Osteocyte (in vitro differentiated cells): ENCODE measurements at places on chromosomes 2 and 18.

GRCh38 chr2:28486526-28486925 is 9.3 kb upstream of the PLB1 start:
- no peak for DNase-seq
- H3K27me3 ChIP-seq, result peaks cover 34% of the 10 kb centered on the region
- no peak overlapping the region for H3K27ac ChIP-seq
- H3K4me1 ChIP-seq, result no peaks in the 10 kb centered on the region

- H3K4me1 ChIP-seq, result no peaks in the 10 kb centered on the region
- DNase-seq, result no peak
- no peaks in the 10 kb centered on the region for H3K36me3 ChIP-seq
- H3K27me3 ChIP-seq, result peaks cover 2% of the 10 kb centered on the region
- H3K27ac ChIP-seq, result no peak overlapping the region
- no peak overlapping the region for H3K4me3 ChIP-seq
Measured at GRCh38 chr2:166013878-166014277, 60.3 kb upstream of the TTC21B start.

DNA sequence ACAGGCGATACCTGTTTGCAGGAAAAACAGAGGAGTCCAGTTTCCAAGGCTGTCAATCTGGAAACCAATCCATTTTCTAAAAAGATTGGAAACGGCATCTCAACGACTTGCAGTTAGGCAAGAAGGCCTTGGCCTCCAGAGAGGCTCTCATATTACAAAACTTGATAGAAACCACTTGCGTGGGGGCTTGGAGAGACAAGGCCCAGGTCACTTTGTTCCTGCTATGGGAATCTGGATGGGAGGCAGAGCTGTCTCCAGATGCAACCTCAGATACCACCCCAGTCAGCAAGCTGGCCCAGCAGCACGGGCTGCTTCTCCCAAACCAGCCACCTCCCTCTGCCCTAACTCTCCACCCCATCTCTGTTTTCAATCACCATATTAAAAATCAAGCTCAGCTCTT is 298.8 kb downstream of the TNS1 start:
- no peaks in the 10 kb centered on the region for H3K27me3 ChIP-seq
- peaks cover 30% of the 10 kb centered on the region for H3K4me1 ChIP-seq
- no peak overlapping the region for H3K27ac ChIP-seq

DNA sequence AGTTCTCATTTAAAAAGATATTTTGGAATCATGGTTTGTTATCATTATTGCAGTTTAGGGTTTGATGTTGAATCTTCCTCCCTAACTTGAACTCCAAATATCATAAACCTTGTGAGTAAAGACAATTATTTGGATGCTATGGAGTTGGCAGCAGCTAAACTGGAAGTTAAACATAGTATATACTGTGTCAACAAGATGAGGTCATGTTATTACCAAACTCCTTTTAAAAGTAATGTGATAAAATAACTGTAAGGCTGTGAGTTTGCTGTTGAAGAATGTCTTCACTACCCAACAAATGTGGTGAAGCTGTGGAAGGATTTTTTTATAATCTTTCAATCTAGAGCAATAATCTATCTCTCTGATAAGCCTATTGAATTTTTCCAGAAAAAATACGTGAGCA is 16.0 kb downstream of the DNAH6 start:
- H3K27ac ChIP-seq, result no peak overlapping the region
- no peaks in the 10 kb centered on the region for H3K36me3 ChIP-seq
- H3K4me1 ChIP-seq, result no peaks in the 10 kb centered on the region
- no peak overlapping the region for H3K4me3 ChIP-seq
- H3K27me3 ChIP-seq, result peaks cover 41% of the 10 kb centered on the region
- no peak for DNase-seq

GRCh38 chr2:234752966-234753365 is 198.9 kb upstream of the SH3BP4 start:
- H3K27ac ChIP-seq, result no peak overlapping the region
- H3K4me1 ChIP-seq, result peaks cover 14% of the 10 kb centered on the region
- H3K4me3 ChIP-seq, result no peak overlapping the region
- H3K36me3 ChIP-seq, result no peaks in the 10 kb centered on the region
- peaks cover 3% of the 10 kb centered on the region for H3K27me3 ChIP-seq
- DNase-seq, result no peak

GRCh38 chr2:61266632-61267505 is 104.9 kb downstream of the C2orf74 start:
- no peaks in the 10 kb centered on the region for H3K27me3 ChIP-seq
- DNase-seq, result no peak
- H3K27ac ChIP-seq, result no peak overlapping the region
- H3K36me3 ChIP-seq, result peaks cover 34% of the 10 kb centered on the region
- H3K4me1 ChIP-seq, result no peaks in the 10 kb centered on the region
- no peak overlapping the region for H3K4me3 ChIP-seq

- H3K4me1 ChIP-seq, result peaks cover 16% of the 10 kb centered on the region
- no peak overlapping the region for H3K27ac ChIP-seq
- H3K27me3 ChIP-seq, result peaks cover 2% of the 10 kb centered on the region
- no peaks in the 10 kb centered on the region for H3K36me3 ChIP-seq
- no peak overlapping the region for H3K4me3 ChIP-seq
Measured at GRCh38 chr2:56523816-56524215, 340.0 kb downstream of the CCDC85A start.
